ENCODE measurements at places on chromosomes 13 and 19. TPM values are rescaled to one million over a fixed set of nuclear protein-coding genes. Genes with fewer than 3 reads are reported as not detected.

- DNase-seq, result no peak
Observed at GRCh38 chr19:2716722-2717637, 4.2 kb downstream of the DIRAS1 start.

DNA sequence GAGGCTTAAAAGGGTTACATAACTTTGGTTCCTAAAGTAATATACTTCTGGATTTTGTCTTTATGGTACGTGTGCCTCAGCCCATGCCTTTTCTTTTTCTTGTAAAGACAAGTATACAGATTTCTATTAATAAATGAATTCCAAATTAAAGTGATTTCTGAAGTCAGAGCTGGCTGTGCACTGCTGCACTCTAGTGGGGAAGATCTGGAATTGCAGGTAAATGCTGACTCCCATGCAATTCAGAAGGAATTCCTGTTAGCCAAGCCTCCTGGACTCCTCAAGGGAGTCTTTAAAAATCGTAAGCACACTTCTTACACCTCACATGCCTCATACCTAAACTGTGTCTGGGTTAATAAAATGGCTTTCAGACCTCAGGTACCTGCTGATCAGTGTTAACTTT, 118.4 kb upstream of the SLC7A1 start:
- no peak for DNase-seq

DNA sequence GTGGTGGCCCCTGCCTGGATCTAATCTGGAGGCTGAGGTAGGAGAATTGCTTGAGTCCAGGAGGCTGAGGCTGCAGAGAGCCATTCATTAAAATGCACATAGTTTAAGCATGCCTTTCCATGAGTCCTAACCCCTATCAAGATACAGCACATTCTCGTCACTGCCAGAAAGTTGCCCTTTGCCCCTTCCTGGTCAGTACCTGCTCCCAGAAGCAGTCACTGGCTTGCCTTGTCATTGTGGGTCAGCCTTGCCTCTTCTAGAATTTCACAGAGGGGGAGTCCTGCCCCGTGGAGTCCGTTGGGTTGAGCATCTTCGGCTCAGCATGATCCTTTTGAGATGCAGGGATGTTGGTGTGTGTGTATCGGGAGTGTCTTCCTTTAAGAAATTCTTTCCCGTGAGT, 10.8 kb downstream of the BICRA start:
- no peak for DNase-seq

DNA sequence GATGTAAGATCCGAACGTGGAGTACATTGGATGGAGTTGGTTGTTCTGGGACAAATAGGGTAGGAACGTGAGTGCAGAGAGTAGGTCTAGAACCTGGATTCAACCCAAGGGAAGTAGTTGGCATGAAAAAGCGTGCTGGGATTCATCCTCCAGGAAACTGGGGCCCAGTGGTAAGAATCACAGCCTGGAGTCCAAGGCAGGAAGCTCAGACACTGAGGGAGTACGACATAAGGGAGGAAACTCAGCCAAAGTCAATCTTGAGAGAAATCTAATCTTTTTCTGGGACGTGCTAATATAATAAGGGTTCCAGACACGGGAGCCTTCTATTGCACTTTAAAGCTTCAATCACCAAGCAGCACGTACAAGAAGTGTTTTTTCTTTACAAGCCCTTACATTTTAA, 46.4 kb downstream of the DLEU7 start:
- no peak for DNase-seq

THAP8 gene
- total RNA-seq, result 1.2 TPM

BICRA gene
- total RNA-seq, result 11.9 TPM

SMIM17 gene
- not detected for total RNA-seq

DNA sequence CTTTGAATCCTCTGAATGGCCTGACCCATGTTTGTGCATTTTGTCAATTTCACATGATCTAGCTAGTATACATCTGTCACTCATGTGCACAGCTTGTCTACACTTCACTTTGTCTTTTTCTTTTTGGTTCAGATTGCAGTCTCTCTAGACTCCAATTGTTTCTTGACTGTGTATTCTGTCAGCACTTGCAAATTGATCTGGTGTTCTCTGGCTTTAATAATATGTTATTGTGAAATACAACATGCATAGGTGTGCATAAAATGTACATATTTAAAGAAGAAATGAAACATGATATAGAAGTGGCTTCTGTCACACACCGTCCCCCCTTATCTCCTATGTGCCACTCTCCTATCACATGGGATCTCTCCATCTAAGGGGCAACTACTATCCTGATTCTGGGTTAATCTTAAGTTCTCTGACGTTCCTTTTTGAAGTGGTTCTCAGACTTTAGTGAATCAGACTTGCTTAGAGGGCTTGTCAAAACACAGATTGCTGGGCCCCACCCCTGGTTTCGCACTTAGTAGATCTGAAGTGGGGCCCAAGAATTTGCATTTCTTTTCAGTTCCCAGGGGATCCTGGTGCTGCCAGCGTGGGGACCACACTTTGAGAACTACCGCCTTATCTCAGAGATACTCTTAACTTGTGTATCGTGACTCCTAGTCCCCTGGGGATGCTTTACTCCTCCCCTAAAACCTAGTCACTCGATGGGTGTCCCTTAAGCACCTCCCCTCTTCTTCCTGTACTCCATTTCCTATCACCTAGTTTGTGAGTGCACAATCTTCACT, 5.8 kb downstream of the KRTDAP start:
- no peak for DNase-seq

DNA sequence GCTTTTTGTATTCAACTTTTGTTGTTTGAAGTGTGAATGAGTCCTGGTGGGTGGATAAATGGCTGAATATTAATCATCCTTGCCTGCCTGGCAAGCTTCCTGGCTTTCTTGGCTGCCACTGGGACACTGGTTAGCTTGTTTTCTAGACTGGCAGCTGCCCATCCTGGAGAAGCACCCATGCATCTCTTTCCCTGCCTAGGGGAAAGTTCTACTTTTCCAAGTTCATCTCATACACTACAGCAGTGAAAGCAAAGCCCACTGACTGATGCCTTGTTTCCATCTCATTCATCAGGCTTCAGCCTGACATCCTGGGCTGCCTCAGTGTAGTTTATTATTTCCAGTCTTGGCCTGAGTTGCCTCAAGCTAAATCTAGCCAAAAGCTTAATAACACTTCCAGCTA, 244.8 kb downstream of the PCDH20 start:
- DNase-seq, result no peak

GRCh38 chr13:80603351-80603750, 262.4 kb upstream of the SPRY2 start:
- no peak for DNase-seq

CEBPA gene
- total RNA-seq, result 1.5 TPM

GRCh38 chr13:26950546-26950945, 190.0 kb upstream of the GPR12 start:
- DNase-seq, result no peak

DNA sequence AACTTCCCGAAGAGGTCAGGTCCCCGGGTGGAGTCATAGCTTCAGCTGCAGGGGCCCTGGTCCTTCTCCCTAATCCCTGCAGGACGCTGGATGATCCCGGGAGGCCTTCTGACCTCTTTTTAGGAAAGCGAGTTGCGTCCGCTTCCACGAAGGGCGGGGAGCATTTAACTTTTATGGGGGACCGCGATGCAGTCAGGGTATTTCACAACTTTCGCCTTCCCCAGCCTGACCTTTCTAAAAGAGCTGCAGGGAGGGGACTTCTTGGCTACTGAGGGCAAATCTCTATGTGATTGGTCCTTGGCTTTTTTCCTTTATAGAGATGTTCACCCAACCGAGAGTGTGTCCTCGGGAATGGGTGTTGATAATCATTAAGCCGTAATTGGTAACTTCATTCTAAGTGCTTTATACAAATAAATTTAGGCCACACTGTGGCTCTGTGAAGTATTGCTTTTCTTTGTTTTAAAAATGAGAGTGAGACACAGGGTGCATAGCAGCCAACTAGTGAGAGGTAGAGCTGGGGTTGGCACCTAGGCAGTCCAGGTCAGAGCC, 778 bp downstream of the ZNF230 start:
- DNase-seq, result no peak

DNA sequence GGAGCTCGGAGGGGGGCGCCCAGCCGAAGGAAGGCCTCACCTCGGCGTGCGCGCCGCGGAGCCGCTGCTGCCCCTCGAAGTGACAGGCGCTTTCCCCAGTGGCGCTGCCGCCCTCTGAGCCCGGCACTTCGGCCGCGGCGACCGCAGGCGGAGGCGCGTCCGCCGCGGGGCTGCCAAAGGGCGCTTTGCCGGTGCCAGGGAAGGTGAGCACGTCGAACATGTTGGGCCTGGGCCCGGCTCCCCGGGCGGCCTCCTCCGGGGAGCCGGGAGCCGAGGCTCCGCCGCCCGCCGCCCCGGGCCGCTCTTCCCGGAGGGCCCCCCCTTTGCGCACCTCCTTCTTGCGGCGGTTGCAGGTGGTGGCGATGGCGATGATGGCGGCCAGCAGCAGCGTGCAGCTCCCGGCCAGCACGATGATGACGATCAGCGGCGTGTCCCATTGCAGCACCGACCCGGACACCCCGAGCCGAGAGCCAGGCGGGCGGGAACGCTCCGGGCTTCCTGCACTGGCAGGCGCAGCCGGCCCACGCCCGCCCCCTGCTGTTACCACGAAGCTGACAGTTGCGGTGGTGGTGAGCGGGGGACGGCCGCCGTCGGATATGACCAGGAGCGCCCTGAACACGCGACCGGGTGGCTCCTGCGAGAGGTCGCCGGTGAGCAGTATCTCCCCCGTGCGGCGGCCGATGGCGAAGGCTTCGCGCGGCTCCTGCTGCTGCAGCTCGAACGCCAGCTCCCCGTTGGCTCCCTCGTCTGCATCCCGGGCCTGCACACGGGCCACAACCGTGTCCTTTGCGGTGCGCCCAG, 2.5 kb downstream of the PCDH8 start:
- no peak for DNase-seq

Measured in activated T-cell treated with anti-CD3 and anti-CD28 coated beads, Interleukin-2, amount 50 U/mL, for 4 hours (primary cell).